IPS DF 19.7 (cell line): ENCODE measurements at places on chromosomes 2 and 18.

- DNase-seq, result no peak
These were observed 14.6 kb upstream of the LAPTM4A start for GRCh38 chr2:20065885-20066602.

DNA sequence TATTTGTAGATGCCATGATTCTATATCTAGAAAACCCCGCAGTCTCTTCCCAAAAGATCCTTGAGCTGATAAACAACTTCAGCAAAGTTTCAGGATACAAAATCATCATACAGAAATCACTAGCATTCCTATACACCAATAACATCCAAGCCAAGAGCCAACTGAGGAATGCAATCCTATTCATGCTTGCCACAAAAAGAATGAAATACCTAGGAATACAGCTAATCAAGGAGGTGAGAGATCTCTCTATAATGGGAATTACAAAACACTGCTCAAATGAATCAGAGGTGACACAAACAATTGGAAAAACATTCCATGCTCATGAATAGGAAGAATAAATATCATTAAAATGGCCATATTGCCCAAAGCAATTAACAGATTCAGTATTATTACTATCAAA lies 551.4 kb upstream of the SLC39A10 start:
- no peak for DNase-seq

GRCh38 chr18:33826151-33826550 lies 248.1 kb downstream of the ASXL3 start:
- no peak for DNase-seq

DNA sequence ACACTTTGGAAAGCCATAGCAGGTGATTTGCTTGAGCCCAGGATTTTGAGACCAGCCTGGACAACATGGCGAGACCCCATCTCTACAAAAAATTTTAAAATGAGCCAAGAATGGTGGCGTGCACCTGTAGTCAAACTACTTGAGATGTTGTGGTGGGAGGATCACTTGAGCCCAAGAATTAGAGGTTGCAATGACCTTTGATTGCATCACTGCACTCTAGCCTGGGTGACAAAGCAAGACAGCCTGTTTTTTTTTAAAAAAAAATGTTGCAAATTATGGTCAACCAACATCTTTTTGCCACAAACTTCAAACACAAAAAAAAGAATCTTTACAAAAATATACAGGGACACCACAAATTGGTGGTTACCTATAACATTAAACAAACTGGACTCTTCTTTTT lies 40.3 kb downstream of the MEX3C start:
- DNase-seq, result no peak

DNA sequence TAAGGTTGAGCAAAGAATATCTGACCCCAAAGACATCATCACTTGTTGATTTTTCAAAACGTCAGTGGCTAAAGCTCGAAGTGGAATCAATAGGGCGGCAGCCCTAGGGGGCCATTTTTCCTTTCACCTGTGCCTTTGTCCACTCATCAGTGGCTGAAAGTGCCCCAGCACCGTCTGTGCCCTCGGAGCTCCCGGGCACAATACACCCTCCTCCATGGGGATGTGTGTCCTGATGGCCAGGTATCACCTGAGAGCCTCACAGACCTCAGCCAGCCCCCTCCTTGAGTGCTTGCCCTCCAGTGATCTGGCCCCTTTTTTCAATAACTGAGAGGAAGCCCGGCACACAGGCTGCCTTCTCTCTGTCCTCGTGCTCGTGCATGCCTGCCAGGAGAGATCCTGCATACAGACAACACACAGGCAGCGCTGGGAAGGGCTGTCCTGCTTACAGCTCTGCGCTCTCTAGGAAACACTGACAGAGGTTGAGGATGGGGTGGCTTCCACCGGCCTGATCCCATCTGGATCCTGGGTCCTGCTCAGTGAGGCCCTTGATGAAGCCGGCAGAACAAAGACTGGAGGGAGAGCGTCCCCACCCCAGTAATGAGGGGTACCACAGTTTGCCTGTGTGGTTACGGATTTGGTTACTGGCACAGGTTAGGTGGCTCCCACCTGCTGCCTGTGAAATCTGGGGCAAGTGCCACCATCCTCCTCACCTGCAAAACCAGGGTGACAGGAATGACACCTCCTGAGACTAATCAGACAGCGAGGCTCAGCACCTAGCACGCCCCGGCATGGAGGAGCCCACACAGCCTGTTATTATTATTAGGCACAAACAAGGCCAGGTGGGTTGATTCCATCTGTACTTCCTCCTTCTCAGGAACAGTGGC lies 197.5 kb upstream of the RAB6C start:
- no peak for DNase-seq
